ENCODE measurements at places on chromosomes 4 and X. TPM values are rescaled to one million over a fixed set of nuclear protein-coding genes. Genes with fewer than 3 reads are reported as not detected.

Gene PNMA6F
- total RNA-seq = not detected

Gene DOK7
- total RNA-seq = not detected

DNA sequence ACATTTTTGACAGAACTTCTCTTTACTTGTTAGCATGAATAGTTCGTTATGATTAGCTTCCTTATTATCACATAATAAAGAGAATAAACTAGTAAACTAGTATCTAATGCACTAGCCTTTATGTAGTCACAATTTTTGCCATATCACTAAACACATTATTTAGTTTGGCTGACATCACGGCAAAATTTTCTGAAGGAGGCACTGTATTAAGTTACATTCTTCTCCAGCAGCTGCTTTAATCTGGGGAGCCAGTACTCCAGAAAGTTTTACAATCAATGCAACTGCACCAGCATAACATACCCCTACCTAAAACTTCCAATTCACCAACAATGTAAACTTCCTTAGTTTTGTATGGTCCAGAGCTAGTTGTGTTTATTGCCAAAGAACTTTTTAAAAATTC is 87.8 kb downstream of the FIP1L1 start:
- DNase-seq = no peak

DNA sequence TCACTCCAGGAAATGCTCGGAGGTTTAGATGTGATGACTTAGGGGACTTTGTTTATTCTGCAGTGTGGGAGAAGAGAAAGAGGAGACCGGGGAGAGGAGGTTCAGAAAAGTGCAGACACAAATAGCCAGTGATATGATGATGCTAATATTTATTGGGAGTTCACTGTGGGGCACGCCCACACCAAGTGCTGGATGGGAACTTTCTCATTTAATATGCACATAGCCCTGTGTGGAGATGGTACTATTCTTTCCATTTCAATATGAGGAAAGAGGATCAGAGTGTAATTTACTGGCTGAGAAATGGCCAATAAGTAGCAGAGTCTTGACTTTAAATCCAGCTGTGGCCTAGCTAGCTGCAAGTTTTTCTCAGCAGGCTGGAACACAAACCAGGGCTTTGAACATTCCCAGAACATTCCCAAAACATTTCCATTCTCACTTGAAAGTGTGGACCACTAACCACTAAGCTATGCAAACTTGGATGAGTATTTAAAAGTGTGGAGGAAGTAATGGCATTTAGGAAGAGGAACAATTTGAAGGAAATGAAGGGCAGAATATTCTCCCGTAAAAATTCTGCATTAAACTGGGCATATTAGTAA is 231.7 kb downstream of the HS3ST1 start:
- no peak for DNase-seq

GRCh38 chr4:84913176-84913575 is 53.3 kb downstream of the WDFY3 start:
- no peak for DNase-seq

GRCh38 chr4:22508376-22508775 is 7.5 kb downstream of the ADGRA3 start:
- DNase-seq = no peak
